ENCODE measurements at places on chromosomes 7 and 10.

GRCh38 chr10:57867241-57867640 is 400.5 kb downstream of the IPMK start:
- DNase-seq: no peak

- DNase-seq: no peak
Observed at GRCh38 chr7:116876664-116877442, 14.5 kb downstream of the CAPZA2 start.

DNA sequence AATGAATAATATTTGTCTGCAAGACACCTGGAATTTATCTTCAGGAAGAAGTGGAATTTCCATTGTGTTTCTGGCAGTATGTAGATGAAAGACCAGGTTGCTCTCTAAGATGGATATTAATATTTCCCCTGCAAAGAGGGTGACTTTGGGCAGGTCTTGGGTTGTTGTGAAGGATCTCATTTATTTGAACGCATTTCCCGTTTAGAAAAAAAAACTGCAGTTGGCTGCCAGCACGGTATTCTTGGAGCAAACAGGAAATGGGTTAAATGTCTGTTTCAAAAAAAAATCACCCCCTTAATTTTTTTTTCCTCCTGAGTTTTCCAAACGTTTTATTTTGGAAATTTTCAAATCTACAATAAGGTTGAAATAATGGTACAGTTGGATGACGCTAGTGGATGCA is 11.5 kb downstream of the EIF4H start:
- no peak for DNase-seq

DNA sequence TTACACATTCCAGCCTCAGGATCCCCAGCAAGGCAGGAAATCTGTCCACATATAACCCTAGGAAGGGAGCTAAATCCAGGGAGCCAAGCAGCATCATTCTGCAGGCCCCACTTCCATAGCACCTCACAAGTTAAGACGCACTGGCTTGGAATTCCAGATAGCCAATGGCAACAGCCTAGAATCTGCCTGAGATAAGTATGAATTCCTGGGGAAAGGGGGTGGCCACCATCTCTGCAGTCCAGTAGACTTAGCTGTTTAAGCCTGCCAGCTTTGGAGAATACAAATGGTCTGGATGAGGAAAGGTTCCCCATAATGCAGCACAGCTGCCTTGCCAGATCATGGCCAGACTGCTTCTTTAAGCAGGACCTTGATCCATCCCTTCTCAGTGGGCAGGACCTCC is 179.4 kb upstream of the PRSS1 start:
- no peak for DNase-seq

DNA sequence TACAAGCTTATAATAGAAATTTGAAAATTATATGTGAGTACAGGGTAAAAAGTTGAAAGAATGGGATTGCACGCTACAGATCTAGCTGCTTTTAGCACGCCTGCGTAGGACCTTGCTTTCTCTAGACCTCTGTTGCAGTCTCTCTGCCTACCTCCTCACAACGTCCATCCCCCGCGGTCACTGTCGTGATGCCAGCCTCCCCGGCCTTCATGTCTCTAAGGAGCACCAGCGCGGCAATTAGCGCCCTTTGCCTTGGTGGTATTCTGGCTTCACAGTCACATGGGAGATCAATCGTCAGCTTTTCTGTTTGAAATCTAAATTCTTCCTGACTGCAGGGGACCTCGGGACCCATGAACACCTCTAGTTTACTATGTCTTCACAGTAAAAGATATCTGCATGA is 131.3 kb downstream of the EGFR start:
- no peak for DNase-seq

DNA sequence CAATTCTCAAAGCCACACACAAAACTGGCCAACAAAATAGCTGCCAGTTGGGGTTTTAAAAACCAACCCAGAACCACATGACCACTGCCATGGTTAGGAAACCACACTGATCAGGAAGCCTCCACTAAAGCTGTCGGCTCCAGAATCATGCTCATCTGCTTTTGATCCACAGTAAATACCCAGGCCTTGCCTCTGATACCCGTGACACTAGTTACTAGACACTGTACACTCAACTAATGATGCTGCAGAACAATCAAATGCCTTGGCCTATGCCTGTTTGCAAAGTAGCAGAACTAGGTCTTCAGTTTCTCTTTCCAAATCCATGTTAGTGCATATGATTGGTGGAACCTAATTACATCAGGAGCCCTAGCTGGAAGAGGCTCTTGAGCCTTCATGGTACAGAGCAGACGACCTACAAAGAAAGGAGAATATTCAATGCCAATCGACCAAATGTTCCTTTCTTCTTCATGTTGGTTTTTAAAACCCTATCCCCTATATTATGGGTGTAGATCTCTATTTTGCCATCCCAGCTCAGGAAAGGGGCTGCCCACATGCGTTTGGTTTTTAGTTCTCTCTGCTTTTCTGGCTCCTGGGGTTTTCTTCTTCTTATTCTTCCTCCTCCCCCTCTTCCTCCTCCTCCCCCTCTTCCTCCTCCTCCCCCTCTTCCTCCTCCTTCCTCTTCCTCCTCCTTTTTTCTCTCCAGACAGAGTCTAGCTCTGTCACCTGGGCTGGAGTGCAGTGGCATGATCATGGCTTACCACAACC is 76.6 kb downstream of the CNNM2 start:
- DNase-seq: no peak

GRCh38 chr10:106819490-106819889 is 345.0 kb downstream of the SORCS1 start:
- DNase-seq: no peak

DNA sequence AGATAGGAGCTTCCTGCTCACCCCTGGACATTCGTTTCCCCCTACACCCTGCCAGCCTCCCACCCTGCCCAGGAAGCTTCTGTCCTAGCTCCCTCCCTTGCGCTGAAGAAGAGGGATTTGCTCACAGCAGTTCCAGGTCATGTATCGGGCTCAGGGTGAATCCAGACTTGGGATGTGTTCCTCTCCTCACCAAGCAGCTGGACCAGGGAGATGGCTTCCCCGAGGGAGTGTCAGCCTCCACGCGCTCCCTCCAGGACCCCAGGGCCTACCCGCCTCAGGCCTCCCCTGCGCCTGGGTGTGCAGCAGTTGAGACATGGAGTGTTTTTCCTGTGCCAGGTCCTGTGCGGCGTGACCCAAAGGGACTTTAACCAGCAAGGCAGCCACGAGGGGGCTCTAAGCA is 435.6 kb upstream of the FOXK1 start:
- DNase-seq: no peak

GRCh38 chr7:111255576-111255975 is 164.6 kb downstream of the LRRN3 start:
- DNase-seq: no peak

DNA sequence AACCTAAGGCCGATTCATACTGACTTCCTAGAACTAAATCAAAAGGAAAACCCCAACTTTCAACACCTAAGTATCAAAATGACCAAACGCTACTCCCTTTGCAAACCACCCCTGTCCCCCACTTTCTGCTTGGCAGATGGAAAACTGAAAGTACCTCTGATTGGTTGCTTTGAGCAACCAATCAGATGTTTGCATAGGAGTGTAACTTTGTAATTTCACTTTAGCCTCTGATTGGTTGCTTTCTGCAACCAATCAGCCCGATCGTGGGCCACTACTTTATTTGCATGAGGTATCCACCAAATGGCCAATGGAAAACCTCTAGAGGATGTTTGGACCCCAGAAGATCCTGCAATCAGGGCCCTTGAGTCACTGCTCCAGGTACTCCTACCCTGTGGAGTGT is 12.3 kb upstream of the SNX10 start:
- no peak for DNase-seq

GRCh38 chr7:96196676-96197075 is 125.2 kb downstream of the SLC25A13 start:
- DNase-seq: no peak

DNA sequence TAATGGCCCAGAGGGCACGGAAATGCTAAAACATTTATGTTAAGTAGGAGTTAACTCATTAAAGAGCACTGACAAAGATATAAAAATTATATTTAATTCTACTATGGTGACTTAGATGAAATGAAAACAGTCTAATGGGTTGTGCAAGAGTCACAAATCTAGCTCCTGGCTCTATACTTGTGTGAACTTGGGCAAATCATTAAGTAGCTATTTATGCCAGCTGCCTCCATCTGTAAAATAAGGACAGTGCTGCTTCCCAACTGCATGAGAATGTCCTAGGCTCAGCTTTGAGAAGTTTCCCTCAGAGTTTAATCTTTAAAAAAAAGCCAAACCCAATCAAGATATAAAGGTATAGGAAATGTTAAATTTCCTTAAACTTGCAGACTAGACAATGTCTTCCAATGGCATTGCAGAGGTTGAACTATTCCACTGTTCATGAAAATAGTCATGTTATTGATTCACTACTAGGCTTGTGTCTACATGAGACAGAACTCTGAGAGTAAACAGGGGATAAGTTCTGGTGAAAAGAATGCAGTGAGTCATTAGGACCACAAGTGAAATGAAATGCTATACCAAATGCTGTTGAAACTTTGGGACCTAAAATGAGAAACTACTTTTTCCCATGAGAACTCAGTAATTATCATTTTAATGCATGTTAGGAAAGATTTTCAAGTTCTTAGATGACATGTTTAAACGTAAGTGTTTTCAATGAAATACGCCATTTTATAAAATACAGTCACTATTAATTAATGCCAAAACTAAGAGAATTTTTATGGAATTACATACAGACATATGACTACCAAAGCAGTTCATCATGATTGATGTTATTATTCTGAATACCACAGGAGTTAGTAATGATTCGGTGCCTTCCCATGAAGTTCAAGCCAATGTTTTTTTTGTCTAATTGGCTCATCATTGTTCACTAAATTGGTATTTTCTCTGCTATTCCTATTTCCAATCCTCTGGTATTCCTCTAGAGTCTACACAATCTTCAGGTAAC is 84.2 kb downstream of the CDK6 start:
- DNase-seq: no peak

GRCh38 chr10:64174666-64175255 is 653.6 kb downstream of the REEP3 start:
- DNase-seq: no peak

DNA sequence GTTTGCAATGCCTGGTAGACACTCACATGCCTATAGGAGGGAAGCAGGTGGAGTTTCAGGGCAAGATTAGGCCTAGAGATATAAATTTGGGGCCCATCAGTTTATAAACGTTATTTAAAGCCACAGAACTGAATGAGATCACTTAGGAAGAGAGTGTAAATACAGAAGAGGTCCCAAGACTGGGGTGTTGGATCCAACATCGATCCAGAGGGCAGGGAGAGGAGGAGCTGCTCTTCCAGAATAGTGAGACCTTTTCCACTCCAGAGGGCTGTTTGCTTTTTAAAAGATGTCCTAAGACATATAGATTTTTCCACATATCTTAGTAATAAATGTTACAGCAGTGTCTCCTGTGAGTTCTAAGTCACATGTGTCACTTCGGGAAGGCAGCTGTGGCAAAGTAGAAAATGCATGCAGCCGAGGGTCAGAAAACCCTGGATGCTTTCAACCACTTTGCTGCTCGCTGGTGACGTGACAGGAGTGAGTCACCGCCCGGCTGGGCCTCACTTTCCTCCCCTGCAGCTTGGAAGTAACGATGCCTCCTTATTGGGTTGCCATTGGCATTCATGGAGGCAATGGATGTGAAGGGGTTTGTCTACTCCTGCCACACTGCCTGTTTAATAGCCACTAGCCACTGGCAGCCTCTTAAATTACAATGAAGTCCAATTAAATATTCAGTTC is 95.4 kb downstream of the TRIL start:
- DNase-seq: no peak

DNA sequence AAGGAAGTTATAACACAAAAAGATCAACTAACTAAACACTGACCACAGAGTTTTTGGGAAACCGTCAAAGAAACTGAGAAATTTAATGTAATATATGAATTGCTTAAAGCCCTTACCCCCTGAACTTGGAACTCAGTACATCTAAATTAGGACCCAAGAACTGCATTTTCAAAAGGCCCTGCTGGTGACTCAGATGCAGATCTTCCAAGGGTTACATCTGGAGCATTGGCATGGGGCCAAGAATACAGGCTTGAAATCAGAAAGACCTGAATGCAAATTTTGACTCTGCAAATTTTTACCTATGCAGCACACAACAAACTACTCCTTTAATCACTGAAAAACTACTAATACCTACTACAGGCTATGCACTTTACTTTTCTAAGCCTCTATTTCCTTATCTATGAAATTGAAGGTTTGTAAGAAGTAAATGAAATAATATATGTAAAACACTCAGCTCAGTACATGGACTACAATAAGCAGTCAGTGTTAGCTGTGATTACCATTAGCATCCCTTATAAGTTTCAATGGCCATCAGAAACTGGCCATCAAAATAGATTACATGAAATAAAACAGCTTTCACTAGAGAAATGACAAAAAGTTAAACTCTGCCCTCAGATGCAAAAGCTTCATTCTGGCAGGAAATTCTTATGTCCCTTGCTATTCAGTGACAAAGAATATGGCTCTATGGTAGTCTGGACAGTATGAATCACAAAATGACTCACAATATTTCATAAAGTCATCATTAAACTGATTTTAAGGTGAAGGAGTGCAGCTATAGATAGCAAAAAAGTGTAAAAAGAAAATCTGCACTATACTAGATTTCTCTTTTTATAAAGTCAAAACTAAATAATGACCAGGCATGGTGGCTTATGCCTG is 43.6 kb downstream of the NSUN6 start:
- DNase-seq: no peak

DNA sequence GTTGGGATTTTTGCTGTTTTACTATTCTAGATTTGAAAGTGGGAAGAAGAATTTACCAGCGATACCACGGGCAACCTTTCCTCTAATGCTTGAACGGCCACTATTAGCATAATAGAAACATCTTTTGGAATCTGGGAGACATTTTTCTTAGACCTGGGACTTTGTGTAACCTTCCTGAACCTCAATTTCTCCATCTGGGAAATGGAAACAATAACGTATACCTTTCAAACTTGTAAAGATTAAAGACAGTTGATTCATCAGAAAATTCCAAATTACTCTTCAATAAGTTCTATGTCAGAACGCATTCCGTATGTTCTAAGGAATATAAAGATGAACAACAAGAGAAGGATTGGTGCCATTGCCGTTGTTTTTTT is 453 bp upstream of the RNLS start:
- DNase-seq: no peak

GRCh38 chr10:74575191-74575720 is 251.1 kb upstream of the KAT6B start:
- no peak for DNase-seq

DNA sequence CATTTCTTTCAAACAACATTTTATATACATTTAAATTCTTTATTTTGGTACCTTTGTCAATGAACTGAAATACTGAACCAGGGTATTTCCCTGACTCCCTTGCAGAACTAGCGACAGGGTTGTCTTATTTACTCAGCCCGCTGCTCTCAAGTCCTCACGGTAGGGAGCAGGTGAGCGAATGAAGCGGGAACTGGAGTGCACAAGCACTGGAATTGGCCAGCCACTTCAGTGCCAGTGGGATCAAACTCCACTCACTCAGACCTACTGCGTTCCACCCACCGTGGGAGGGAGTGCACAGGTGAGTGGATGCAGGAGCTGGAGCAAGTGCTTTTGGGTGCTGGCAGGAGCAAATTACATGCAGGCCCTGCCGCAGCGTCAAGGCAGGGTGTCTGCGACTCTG is 28.1 kb upstream of the NEUROD6 start:
- no peak for DNase-seq

Data from HuH-7.5 (cell line).